Activated T-cell treated with anti-CD3 and anti-CD28 coated beads, Interleukin-2, amount 50 U/mL, for 4 hours (primary cell): ENCODE measurements at places on chromosomes 1 and 21.

DNA sequence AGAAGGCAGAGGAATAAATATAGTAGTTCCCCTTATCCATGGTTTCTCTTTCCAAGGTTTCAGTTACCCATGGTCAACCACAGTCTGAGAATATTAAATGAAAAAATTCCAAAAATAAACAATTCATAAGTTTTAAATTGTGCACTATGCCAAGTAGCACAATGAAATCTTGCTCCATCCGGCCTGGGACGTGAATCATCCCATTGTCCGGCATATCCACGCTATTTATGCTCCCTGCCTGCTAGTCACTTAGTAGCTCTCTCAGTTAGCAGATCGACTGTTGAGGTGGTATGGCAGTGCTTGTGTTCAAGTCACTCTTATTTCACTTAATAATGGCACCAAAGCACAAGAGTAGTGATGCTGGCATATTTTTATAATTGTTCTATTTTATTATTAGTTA, 58.6 kb upstream of the ARHGAP29 start:
- no peak for DNase-seq

DNA sequence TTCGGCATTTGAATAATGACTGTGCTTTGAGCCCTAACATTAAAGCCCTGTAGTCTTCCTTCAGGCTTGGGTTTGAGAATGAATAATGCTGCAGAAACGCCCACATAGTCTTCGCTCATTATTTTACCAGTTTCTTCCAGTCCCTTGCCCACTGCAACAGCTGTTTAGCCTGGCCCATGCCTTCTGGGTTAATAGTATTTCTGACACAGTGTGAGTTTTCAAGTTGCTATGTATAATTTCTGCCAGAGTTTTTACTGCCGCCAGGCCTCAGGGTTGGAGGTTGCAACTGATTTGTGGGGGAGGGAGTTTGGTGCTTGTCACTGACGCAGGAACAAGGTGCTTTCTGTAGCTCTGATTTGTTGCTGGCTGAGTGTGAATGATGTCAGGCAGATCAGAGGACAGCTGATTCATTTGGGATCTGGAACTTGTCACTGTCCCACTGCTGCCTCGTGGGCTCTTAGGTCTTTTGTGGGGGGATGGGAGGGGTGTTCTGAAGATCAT, 109.8 kb downstream of the MAST2 start:
- no peak for DNase-seq

GRCh38 chr1:47755101-47755990, 241.8 kb downstream of the TRABD2B start:
- peak; percentile 20 for DNase-seq

GRCh38 chr21:44585892-44586291, 5.5 kb upstream of the KRTAP10-5 start:
- no peak for DNase-seq

DNA sequence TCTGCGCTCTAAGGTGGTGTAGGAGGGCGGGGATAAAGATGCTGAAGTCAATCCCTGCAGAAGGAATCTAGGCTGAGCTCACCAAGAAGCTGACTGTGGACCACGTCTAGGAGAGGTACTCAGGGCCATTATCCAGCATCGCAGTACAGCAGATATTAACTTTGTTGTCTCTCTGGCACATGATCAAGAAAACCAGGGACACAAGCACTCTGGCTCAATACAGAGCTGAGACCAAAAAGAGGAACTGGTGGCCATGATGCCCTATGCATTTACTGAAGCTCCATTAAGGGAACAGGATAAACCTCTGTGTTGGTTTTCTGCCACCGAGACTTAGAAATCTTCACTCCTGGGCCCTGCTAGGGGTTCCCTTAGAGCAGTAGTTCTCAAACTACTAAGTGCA, 38.0 kb upstream of the ANGPTL7 start:
- DNase-seq = no peak

DNA sequence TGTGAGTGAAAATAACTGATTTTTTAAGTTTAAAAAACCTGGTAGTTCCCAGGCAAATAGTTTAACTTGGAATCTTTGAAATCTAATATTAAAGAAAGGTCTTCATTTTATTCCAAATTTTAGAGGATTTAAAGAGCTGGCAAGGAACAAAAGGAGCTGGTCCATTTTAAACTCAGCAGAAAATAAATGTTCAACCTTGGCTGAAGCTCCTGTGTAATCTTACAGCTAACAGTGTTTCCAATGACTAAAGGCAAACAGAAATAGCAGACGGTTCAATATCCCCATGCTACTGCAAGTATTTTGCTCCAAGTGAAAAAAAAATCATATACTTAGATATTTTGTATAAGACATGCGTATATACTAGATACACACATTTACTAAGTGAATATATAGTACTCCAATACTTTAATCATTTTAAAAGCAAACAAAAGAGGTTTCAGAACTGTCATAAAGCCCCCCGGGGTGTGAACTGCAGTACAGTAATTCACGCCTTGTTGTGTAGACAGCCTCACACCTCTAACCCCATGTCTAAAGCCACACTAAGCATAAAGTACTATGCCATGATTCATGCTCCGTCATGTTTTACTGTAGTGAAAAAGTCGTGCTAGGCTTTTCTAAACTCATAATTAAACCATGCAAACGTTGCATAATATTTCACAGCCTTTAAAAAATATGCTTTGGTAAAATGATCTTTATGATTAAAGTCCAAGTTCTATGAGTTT, 132.2 kb downstream of the CLIC6 start:
- DNase-seq = no peak

DNA sequence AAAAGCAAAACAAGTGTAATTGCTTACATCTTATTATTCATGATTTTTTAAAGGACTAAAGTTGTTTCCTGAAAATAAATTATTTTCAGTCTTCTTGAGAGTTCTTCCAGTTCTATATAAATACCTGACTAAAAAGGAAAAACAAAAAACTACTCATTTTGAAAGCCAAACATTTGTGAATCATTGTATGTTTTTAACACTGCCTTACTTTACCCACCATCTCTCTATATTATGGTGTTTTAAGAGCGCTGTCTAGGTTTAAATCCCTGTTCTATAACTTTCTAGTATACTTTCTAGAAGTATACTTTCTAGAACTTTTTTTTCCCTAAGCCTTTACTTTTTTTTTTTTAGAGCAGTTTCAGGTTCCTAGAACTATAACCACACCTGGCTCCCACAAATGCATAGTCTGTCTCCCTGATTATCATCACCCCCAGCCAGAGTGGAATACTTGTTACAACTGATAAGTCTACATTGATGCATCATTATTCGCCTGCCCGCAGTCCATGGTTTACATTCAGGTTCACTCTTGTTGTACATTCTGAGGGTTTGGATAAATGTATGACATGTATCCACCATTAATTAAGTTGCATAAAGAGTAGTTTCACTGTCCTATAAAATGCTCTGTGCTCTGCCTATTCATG, 9.8 kb downstream of the RSBN1 start:
- no peak for DNase-seq

- DNase-seq = no peak
Observed at GRCh38 chr1:33426916-33427315, 4.0 kb downstream of the PHC2 start.

- no peak for DNase-seq
Observed at GRCh38 chr1:4179914-4180735, 280.1 kb upstream of the C1orf174 start.
